Right cardiac atrium (tissue), 5 donors: ENCODE measurements at places on chromosomes 1 and 21.

- DNase-seq, result no peak
Observed at GRCh38 chr1:216742625-216743024, 19.4 kb upstream of the ESRRG start.

GRCh38 chr1:211313392-211313791, 13.2 kb upstream of the TRAF5 start:
- DNase-seq, result no peak

GRCh38 chr1:223853275-223853674, 7.5 kb upstream of the TP53BP2 start:
- no peak for DNase-seq

GRCh38 chr1:183568176-183569021, 21.9 kb downstream of the NCF2 start:
- no peak for DNase-seq

- no peak for DNase-seq
Observed at GRCh38 chr21:34875830-34876229, 173.3 kb downstream of the RUNX1 start.

DNA sequence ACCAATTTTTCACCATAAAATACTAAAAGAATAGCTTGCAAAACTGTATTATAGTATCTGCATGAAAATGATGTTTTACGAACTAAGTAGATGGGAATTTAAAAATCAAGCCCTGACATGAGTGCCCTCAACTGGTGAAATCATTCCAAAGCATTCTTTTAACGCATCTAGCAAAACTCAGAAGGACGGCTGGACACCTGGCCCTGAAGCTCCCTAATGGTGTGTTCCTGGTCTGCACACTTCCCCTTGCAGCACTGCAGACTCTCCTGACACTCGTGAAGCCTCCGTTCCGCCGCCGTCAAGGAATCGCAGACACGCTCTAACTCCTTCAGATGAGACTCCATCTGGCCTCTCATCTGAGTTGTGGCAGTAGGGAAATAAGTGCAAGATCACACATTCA, 39.9 kb downstream of the ODF2L start:
- DNase-seq, result peak; percentile 52

GRCh38 chr1:64701071-64701470, 43.8 kb upstream of the RAVER2 start:
- DNase-seq, result no peak

DNA sequence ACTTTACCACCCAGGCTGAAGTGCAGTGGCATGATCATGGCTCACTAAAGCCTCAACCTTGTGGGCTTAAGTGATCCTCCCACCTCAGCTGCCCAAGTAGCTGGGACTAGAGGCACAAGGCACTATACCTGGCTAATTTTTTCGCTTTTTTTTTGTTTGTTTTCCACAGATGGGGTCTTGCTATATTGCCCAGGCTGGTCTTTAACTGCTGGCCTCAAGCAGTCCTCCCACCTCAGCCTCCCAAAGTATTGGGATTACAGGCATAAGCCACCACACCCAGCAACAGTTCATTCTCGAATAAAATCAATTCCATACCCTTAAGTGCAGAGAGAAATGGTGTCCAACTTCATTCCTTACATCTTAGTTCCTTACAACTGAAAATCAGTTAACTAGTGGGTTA, 24.8 kb downstream of the DCAF8 start:
- DNase-seq, result no peak

DNA sequence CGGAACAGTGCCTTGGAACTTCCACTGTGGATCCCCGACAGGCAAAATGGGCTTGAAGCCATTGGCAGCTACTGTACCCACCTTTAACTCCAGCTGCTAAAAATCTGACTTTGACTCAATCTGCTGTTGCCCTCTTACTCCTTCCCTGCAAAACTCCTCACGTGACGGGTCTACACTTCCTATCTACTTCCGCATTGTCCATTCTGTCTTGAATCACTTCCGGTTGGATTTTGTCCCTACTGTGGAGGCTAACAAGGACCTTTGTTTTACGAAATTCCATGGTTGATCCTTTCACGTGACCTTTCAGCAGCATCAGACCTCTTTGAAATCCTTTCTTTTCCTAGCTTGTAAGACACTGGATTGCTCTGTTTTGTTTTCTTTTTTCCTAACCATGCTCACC, 268.4 kb downstream of the PRDM2 start:
- no peak for DNase-seq

DNA sequence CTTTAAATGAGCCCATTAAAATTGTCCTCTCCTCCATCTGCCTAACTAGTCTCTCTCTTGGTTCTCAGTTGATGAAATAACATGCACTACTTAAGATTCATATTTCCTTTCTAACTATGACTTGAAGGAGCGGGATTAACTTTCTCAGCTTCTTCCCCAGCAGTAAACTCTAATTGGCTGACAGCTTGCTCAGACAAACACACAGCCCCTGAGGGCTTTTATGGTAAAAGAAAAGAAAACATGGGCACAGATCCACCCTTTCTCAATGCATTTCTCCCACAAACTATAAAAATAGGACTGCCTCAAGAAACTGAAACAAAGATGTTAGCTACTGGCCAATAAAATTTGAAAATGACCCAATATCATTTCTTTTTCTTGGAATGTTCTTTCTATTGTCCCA, 703.1 kb downstream of the ADGRL2 start:
- no peak for DNase-seq

- no peak for DNase-seq
Observed at GRCh38 chr1:19512545-19512944, 27.2 kb upstream of the CAPZB start.

DNA sequence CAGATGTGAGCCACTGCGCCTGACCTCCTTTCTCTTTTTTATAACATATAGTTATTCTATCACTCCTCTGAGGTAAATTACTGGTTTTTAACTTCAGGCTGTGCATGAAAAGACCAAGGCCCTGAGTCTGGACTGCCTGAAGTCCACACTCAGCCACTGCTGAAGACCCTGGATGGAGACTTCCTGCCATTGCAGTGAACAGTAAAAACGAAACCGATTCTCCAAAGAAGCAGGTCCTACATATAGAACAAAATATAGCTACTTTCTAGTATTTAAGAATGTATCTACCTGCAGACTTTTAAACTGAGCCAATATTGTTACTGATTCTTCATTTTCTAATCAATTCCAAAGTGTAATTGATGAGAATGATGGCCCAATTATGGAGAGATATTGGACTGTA, 232.8 kb downstream of the CHRM3 start:
- no peak for DNase-seq

DNA sequence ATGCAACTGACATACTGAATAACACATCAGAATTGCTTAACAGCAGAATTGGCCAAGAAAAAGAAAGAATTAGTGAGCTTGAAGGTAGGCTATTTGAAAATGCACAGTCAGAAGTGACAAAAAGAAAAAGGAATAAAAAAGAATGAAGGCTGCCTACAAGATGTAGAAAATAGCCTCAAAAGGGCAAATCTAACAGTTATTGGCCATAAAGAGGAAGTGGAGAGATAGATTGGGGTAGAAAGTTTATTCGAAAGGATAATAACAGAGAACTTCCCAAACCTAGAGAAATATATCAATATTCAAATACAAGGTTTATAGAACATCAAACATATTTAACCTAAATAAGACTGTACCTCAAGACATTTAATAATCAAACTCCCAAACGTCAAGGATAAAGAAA, 67.5 kb downstream of the ATP6V1G3 start:
- DNase-seq, result no peak

DNA sequence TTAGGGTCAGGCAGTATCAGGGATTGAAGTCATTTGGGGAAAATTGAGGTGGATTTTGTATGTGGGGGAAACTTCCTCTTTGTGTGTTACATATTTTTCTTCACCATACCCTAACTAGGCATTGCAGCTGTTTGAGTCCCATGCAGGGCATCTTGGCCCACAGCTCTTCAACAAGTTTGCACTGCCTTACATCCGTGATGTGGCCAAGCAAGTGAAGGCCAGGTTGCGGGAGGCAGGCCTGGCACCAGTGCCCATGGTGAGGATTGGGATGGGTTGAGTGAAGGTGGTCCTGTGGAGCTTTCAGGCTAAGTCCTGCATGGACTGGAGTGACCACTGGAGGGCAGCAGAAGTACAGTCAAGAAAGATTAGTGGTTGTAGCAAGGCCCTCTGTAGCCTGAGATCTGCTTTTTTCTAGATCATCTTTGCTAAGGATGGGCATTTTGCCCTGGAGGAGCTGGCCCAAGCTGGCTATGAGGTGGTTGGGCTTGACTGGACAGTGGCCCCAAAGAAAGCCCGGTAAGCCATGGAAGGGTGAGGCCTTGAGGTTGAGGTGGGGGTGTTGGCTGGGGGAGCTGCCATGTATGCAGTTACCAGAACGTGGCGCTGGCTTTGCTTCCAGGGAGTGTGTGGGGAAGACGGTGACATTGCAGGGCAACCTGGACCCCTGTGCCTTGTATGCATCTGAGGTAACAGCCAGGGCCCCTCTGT, 2.4 kb downstream of the UROD start:
- DNase-seq, result peak; percentile 78

DNA sequence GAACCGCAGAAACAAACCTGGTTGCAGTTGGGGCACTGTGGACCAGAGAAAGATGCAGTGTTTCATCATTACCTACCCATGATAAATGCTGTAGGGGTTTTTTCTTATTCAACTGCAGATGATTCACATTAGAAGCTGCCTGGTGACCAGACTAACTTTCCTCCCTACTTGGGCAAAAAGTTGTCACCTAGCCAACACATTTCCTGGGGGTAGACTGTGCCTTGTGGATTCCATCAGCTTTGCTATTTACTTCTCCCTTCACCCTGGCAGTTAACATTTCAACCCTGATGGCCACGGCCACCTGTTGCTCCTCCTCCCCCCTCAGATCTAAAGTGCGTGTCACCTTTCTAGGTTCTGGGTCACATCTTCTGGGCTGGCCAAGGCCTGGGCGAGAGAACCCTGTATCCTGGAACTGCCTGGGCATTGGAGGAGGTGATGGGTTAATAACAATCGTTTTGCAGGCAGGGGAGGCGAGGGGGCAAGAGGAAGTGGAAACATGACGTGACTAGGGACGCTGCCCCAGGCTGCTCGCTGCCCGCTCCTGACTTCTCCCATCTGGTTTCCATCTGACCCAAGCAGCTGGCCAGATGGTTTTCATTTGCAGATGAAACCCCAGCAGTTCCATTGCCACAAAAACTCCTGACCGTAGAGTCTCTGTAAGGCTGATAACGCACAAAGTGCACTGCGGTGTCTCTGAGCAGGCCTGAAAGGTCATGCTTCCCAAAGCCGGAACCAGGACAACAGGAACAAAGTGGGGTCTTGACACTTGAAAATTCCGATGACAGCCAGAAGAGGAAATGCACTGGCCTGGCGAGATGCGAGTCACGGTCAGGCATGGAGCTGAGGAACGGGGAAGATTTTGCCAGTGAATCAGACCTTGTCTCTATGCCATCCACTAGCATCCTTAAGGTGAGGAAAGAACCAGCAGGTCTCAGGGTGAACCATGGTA, 36.6 kb downstream of the CAPZB start:
- DNase-seq, result peak; percentile 84

- no peak for DNase-seq
Observed at GRCh38 chr1:231410036-231410612, 12.0 kb downstream of the EGLN1 start.

DNA sequence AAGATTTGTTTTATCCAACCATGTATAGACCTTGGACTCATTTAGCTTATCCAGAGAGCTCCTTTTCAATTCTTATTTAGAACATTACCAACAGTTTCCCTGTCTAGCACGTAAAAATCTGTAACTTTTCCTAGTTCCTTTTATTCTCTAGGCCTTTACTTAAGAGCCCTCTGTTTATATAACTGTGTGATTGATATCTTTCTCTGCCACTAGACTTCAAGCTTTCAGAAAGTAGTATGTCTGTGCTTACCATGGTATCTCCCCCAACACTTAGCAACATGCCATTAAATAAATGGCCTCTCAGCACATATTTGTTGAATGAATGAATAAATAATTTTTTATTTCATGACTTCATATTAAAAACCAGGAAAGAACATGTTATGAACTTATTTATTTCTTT, 209.4 kb downstream of the PTPRC start:
- DNase-seq, result no peak

DNA sequence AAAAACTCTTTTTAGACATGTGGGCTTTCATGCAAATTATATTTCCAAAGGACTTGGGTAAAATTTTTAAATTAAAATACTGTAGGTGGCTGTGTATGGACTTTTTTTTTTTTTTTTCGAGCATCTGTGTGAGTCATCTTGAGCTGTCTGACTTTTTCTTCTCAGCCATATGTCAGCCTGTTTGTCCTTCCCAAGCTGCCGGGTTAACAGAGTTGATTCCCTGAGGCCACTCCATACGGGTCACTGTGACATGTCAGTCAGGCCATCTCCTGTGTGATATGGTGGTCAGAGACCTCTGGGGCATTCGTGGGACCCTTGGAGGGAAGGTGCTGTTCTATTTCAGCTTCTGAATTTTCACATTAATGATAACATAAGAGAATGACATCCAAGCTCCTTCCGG, 148.3 kb downstream of the KCNJ6 start:
- DNase-seq, result no peak

GRCh38 chr1:40507973-40508372, 594 bp upstream of the EXO5 start:
- no peak for DNase-seq

DNA sequence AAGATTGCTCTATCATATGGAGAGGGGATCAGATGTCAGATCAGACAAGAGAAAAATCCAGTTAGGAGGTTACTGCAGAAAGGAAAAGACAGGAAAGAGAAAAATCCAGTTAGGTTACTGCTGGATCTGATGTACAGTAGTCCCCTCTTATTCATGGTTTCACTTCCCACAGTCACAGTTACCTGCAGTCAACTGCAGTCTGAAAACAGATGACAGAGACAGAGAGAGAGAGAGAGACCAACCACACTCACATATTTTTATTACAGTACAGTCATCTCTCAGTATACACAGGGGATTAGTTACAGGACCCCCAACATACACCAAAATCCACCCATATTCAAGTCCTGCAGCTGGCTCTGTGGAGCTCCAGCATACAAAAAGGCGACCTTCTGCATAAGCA, 29.3 kb downstream of the NUP133 start:
- DNase-seq, result no peak

DNA sequence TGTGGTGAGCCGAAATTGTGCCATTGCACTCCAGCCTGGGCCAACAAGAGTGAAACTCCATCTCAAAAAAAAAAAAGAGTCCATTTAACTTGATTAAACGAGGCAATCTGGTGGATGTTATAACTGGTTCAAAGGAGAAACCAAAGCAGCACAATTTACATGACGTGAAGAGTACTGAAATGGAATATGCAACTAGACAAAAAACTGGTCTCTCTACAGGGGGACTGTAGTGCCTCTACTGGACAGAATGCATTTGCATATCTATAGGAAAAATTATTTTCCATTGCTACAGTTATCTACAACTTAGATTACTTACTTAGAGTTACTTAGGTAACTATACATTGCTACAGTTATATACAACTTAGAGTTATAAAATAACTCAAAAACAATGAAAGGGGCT, 2.7 kb upstream of the CAPN2 start:
- DNase-seq, result no peak

DNA sequence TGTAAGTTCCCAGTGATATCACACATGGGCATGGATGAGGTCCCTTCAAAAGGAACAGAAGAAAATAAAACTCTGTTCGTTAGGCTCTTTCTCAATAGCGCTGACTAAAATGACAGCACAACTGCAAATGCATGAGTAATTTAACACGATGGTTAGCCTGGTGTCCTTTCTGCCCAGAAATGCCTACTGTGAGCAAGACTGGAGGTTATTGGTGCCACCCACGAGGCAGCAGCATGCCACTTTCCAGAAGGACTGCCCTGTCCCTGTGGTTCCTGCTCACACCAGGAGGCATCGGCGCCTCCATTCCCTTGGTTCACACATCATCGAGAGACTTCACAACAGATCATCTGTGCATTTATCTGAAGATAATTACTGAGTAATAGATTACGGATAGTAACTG, 26.2 kb downstream of the VPS26C start:
- DNase-seq, result no peak

- no peak for DNase-seq
Observed at GRCh38 chr1:193769651-193770050, 583.2 kb upstream of the B3GALT2 start.
